ENCODE measurements at places on chromosomes 5 and 9. TPM values are rescaled to one million over a fixed set of nuclear protein-coding genes. Genes with fewer than 3 reads are reported as not detected.

NEURL1B gene
- total RNA-seq, result 0.38 TPM

PCDHGA3 gene
- total RNA-seq, result not detected

GLRA1 gene
- total RNA-seq, result not detected

TMEM141 gene
- total RNA-seq, result 45.2 TPM

HSPA4 gene
- 221 TPM for total RNA-seq

LOX gene
- not detected for total RNA-seq

Measured in activated CD4-positive, alpha-beta memory T cell treated with anti-CD3 and anti-CD28 coated beads for 36 hours (primary cell).